Stimulated activated CD4-positive, alpha-beta T cell treated with anti-CD3 and anti-CD28 coated beads, TNF-alpha, amount 100 ng/mL, for 48 hours (primary cell): ENCODE measurements at places on chromosomes 16 and 17.
A peak's percentile ranks its signal among the peaks of the same experiment; 100 is the strongest.

DNA sequence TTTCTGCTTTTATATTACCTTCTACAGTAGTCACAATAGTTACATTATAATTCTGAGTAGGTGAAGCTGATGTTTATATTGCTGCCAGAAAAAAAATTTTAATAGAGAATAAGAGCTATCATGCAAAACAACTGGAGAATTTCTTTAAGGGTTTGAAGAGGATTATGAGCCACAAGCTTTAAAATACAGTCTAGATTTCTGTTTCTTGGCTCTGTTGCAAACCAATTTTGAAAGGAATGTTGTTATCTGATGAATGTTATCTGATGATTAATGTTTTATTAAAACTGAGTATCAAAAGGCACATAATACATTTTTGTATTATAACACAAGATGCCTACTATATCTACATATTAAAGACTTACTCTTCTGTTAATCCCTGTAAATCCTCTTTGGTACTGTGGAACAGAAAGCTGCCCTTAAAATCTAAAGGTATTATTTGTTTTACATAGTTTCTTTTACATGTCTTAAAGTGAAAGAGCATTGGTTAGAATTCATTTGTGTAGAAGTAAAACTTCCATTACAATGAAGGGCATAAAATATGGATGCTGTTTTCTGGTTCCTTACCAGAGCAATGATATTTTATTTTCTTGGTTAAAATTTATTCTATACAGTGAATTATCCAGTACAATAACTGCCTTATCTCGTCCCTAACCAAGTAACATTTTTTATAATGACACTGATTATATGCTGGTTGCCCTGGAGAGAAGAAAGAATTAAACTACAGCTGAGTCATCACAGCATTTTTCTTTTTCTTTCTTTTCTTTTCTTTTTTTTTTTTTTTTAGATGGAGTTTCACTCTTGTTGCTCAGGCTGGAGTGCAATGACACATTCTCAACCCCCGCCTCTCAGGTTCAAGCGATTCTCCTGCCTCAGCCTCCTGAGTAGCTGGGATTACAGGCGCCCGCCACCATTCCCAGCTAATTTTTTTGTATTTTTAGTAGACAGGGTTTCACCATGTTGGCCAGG is 205.7 kb downstream of the TANC2 start:
- no peak for DNase-seq

DNA sequence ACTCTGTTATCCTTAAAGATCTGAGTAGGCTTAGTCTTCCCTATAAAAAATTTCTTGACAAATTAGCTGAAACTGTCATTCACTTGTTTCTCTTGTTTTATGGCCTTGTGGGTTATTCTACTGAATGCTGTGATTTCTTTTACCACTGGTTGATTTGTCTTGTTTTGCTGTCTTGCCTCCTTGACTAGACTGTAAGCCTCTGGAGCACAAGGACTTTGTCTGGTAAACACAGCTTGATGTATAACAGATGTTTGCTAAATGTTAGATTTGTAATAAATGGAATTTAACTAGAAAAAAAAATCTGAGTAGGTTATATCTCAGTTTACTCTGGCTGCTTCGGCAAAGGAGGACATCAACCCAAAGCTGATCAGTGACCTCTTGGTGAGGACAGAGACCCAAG is 21.6 kb downstream of the VAC14 start:
- DNase-seq: no peak

- DNase-seq: no peak
Measured at GRCh38 chr17:2074919-2075318, 20.0 kb downstream of the HIC1 start.

- no peak for DNase-seq
Measured at GRCh38 chr16:55203570-55203969, 120.4 kb upstream of the IRX6 start.

- no peak for DNase-seq
Measured at GRCh38 chr17:80944326-80944725, 47.3 kb upstream of the CHMP6 start.

DNA sequence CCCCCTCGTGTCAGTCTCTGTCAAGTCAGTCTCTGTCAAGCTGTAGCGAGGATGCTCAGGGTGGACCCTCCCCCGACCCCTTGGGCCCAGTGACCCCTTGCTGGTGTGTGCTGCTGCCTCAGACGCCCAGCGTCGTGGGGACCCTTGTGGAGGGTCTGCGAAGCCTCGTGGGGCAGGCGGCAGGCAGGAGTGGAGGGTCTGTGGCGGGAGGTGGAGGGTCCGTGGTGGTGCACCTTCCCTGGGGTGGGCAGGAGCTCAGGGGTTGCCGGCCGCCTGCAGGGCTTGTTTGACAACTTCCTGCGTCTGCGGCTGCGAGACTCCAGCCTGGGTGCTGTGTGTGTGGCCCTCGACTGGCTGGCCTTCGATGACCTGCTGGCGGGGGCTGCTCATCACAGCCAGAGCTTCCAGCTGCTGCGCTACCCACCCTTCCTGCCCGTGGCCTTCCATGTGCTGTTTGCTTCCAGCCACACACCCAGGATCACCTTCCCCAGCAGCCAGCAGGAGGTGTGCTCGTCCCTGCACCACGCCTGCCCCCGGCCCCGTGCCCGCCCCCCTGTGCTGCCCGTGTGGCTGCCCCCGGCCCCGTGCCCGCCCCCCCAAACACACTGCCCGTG is 5.6 kb downstream of the GNG13 start:
- no peak for DNase-seq

DNA sequence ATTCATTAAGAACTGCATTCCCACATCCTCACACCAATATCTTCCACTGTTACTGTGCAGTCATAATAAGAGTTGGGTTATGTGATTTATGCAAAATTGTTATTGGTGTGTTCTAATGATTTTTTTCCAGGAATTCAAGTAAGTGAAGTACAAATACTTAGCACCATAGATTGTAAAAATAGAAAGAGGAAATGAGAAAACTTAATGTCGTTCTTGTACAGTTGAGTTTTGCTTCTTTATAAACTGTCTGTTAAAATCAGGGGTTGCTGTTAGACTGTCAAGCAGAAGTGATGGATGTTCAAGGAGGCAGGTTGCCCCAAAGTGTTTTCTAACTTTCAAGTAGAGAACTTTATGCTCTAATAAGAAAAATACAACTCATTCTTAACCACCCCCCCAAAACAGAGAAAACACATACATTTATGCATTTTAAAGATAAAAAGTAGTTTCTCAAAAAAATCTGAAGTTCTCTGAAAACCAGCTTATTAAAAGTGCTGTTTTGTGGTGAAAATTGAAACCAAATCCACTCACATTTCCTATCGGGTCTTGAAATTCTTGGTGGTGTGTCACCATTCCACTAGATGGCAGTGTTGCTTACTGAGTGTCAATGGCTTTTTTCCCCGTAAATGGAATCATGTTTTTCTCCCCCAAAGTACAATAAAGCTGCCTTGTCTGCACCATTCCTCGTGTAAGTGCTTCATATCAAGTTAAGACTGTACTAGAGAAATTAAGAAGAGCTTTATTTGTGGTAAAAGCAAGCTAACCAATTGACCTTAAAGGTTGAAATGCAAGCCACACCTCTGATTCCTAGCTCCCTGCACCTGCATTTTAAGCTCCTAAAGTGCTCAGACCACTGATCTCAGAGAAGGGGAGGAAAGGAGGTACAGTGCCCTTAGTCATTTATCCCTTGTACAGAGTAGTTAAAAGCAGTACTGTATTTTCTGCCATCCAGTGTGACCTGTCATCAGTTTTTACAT is 4.7 kb upstream of the IGSF6 start:
- no peak for DNase-seq

GRCh38 chr17:59375857-59376256 is 44.4 kb downstream of the YPEL2 start:
- DNase-seq: no peak

DNA sequence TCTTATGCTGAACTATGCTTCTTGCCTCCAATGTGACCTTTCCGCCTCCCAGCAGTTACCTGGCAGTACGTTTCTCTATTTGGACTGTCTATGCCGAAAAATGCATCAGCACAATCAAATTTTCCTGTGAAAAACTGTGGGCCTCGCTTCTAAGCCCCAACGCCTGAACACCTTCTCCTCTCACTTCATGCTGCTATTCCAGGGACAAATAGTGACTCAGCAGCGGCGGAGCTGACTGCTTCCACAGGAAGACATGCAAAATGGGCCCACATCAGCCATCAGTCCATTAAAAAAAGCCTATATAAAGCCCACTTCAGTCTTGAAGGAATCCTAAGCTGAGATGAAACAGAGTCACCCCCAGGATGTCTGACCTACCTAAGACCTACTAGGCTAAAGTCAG is 10.5 kb upstream of the PIP4K2B start:
- no peak for DNase-seq

GRCh38 chr17:10046786-10047785 is 142.0 kb upstream of the RCVRN start:
- no peak for DNase-seq

GRCh38 chr17:80219763-80220053 is 425 bp downstream of the SGSH start:
- DNase-seq: no peak

- DNase-seq: no peak
Measured at GRCh38 chr17:1232331-1232730, 37.9 kb upstream of the BHLHA9 start.

DNA sequence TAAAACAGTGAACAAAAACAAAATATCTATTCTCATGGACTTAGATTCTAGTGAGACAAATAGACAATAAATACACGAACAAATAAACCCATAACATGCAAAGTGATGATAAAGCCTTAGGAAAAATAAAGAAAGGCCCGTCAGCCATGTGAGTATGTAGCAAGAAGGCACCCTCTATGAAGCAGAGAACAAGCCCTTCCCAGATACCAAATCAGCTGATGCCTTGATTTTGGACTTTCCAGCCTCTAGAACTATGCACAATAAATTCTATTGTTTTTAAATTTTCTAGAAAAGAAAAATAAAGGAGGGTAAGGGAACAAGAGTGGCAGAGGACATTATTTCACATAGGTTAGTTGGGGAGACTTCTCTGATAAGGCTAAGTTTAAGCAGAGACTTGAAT is 40.7 kb upstream of the SMURF2 start:
- DNase-seq: no peak

GRCh38 chr17:79463421-79464317 is 147.2 kb downstream of the RBFOX3 start:
- no peak for DNase-seq

DNA sequence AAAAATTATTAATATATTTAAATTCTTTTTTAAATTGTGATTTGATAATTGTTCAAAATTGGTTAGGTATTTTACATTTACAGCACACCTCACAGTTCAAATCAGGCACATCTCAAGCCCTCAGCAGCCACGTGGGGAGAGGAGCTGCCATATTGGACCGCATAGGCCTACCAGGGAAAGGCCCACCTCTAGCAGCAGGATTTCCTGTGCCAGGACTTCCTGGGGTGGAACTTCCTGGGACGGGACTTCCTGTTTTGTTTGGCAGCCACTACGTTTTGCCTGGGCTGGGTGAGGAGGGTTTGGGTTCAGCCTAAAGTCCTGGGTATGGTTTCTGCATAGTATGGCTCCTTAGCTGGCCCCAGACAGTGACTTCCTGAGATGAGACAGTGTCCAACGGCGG is 298.5 kb upstream of the FOXF1 start:
- no peak for DNase-seq

GRCh38 chr17:10135539-10136257 is 62.7 kb downstream of the GAS7 start:
- no peak for DNase-seq

DNA sequence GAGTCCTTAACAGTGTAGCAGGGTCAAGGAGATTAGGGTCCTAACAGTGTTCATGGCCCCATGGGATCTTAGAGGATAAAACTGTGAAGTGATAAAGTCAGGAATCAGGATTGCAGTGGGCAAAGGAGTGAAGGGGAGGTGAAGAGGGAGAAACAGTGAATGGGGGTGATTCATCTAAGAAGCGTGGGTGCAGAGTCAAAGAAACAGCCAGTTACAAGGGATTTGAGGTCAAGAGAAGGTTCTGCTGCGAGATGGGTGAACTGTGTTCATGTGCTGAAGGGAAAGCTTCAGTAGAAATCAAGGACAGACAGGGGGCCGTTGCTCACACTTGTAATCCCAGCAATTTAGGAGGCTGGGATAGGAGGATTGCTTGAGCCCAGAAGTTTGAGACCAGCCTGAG is 5.9 kb downstream of the GTF3C1 start:
- DNase-seq: no peak

GRCh38 chr17:63842540-63843386 is at the start of gene SMARCD2:
TSS of gene SMARCD2 (minus strand) at chr17:63842685. CDS start at chr17:63842674, 11 bp downstream.
- peak; percentile 99 for DNase-seq

DNA sequence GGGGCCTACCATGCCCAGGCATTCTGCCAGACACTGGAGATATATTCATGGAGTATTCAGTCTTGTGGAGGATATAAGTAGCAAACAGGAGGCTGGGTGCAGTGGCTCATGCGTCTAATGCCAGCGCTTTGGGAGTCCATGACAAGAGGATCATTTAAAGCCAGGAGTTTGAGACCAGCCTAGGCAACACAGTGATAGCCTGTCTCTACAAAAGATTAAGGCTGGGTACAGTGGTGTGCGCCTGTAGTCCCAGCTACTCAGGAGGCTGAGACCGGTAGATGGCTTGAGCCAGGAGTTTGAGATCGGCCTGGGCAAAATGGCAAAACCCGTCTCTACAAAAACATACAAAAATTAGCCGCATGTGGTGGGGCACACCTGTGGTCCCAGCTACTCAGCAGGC is 37.7 kb upstream of the CDH3 start:
- DNase-seq: no peak

GRCh38 chr17:4509401-4509800 is 10.7 kb downstream of the SPNS2 start:
- no peak for DNase-seq

DNA sequence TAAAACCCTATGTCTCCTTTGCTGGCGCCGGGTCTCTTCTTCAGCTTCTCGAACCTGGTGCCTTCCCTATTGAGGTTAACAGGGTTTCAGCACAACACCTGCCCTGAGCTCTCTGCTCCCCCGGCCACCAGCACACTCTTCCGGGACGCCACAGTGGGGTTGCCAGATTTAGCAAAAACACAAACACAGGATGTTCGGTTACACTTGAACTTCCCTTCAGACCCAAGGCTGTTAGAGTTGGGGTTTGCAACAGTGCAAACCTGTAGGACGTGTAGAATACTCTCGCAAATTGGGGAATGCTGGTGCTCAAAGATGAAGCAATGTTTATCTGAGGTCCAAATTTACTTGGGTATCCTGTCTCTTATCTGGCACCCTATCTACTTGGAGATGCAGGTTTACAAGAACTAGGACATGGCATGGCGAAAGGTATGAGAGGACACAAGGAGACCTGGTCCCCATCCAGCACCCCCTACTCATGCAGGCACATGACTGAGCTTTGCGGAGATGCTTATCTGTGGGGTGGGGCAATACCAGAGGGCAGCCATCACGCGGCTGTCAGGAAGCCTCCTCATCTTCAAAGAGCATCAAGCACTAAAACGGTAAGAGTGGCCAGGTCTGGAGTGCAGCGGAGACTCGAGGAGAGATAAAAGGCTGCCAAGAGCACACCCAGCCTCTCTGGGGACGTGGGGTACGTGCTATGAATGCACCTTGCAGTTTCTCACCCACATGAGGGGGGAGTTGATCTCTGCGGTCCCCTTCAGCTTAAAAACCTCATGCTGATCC is 52.8 kb downstream of the SDK2 start:
- DNase-seq: no peak

DNA sequence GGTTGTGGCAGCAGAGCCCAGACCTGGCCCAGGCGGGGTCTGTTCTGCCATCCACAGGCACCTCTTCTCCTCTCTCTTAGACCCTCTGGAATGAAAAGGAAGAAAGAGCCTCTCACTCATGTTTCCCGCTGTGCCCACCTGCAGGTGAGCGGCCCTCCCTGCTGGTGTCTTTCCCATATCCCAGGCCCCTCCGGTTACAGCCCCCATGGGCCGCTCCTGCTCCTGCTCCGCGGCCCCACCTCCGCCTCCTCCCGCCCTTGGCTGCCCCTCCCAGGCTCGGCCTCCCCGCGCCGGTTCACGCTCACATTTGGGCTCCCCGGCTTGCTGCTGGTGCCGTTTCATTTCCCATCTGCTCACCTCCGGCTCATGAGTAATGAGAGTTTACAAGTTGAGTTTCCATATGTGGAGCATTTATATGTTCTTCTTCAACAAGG is 98.7 kb upstream of the SDK2 start:
- DNase-seq: no peak
